ENCODE measurements at places on chromosomes 4 and X. TPM values are rescaled to one million over a fixed set of nuclear protein-coding genes. Genes with fewer than 3 reads are reported as not detected.
A peak's percentile ranks its signal among the peaks of the same experiment; 100 is the strongest.

GRCh38 chrX:72205706-72206105 is 24.1 kb downstream of the PIN4 start:
- DNase-seq, result no peak

GRCh38 chrX:10617999-10618351 is 2.4 kb downstream of the MID1 start:
- no peak for DNase-seq

GRCh38 chr4:167032871-167033270 is 201.4 kb downstream of the SPOCK3 start:
- DNase-seq, result no peak

DNA sequence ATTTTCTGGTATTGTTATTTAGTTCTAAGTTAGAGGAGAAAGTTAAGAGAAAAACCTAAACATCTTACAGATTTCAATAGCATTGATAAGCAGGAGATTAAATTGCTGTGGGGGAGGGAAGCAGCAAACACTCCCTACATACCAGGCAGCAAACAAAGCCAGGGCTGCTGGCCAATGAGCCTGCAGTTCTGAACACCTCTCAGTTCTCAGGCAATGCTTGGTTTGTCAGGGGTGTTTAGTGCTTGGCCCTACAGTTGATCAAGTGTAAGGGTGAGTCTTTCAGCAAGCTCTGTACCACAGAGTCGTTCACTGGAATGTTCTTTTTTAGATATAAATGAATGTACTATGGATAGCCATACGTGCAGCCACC is 38.6 kb downstream of the EGFL6 start:
- no peak for DNase-seq

DNA sequence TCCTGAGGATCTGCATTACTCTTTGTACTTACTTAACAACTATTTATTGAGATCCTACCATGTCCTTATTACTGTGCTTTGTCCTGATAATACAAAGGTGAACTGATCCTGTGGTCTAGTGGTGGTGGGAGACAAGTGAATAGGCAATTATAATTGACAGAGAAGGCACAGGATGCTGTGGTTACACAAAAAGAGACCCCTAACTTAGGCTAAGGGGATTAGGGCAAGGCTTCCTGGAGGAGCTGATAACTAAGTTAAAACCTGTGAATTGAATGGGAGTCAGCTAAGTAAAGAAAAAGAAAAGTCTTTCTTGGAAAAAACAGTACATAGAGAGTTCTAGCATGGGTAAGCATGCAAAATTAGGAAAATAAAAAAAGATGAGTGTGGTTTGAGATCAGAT is 164.4 kb downstream of the LARP7 start:
- DNase-seq, result no peak

DNA sequence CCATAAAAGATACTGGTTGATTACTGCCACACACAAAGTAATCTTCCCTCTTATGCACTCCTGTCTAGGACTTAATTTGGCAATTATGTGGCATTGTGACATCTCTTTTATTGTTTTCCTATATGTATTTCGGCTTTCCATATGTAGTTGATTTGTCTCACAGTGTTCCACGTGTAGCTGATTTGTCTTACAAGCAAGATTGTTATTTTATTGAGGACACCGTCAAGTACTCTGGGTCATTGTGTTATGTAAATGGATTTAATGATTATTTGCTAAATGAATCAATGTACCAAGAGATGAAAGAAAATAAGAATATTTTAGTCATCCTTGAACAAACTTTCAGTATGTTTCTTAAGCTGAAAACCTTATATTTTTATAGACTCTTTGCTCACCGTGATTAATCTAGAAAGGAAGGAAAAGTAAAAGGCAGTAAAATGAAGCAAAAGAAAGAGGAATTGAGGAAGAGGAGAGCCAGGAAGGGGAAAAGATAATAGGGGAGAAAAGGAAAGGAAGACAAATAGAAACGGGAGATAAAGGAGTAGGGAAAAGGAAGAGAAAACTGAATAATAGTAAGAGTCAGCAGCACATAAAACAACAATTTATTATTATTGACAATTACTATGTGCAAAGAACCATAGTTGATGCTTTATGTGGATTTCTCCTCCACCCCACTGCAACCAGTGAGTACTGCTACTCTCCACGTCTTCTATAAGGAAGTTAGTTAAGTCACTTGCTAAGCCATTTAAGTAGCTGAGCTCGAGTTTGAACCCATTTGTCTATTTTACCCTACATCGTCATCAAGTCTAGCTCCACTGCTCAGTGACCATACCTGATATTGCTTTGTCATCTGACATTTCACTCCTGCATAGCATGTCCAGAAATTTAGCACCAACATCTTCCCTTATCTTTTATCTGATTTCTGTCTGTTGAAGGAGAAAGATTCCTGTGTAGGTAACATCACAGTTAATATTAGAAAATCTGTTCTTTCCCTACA is 336.5 kb downstream of the BMPR1B start:
- DNase-seq, result no peak

DNA sequence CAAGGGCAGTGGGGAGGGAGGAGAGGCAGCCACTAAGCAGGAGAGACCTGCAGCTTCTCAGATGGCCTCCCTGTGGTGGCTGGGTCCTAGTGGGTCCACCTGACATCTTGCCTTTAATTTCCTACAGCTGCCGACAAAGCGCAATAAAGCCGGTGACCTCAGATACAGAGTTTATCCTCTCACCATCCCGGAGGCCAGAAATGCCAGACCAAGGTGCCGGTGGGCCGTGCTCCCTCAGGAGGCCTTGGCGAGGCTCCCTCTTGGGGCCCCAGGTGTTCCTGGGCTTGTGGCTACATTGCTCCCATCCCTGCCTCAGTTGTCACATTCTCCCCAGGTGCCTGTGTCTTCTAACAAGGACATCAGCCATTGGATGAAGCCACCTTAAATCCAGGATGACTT is 103.0 kb downstream of the ADRA2C start:
- no peak for DNase-seq

- no peak for DNase-seq
These were observed 51.6 kb downstream of the PTCHD1 start for GRCh38 chrX:23386260-23386659.

GRCh38 chr4:111475001-111475400 is 670.3 kb upstream of the FAM241A start:
- no peak for DNase-seq

DNA sequence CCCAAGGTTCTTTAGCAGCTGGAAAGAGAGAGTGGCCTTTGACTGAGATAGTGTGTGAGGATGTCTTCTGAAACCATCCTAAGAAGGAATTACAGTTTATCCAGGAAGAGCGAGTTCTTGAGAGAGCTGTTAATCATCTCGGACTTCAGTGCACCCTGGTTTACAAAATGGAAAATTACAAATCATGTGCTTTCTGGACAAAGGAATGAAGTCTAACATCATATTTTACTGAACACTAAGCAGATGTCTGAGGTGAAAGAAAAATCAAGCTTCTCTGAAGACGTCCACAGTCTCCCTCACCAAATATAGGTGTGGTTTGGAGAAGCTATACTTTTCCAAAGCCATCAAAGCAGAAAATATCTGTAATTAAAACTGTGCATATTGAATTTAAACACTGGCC is 30.8 kb upstream of the CYP2U1 start:
- DNase-seq, result no peak

- DNase-seq, result no peak
These were observed 102.1 kb downstream of the CPZ start for GRCh38 chr4:8694651-8695151.

DNA sequence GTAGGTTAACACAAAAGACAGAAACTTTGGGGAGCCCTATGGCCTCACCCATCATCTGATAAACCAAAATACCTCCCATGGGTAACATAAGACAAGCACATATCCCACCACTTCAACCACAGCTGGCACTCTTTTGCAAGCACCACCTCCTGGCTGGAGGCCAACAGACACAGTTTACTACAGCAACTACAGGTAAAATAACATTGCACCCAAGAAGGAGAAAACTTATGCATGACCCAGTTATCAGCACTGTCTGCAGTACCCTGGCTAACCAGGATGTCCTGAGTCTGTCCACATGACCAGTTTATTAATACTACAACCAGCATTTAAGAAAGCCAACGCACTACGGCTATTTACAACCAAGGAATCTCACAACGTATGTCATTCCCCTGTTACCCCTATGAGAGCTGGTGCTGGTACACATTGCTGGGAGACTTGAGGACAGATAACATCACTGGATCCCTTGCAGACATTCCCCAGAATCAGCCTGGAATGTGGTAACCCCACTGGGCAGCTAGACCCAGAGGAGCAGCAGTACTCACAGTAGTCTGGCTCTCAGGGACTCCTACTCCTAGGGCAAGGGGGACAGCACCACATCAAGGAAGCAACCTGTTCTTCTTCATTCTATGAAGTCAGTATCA is 32.0 kb downstream of the ELF2 start:
- DNase-seq, result no peak

DNA sequence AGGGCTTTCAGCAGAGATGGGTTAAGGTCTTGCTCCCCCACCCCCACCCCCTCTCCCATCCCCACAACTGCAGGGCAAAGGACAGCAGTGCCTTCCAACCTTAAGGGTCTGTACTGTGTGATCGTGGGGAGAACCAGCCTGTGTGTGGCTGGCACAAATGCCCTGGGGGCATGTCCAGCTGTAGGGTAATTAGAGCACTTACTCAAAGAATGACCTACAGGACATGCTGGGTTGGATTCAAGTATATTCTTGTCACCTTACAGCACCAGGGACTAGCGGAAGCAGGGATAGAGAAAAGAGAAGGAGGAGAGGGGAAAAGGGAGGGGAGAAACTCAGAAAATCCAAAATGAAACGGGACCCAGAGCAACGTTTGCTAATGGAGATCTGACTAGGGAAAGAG is 191.3 kb upstream of the GATB start:
- no peak for DNase-seq

DNA sequence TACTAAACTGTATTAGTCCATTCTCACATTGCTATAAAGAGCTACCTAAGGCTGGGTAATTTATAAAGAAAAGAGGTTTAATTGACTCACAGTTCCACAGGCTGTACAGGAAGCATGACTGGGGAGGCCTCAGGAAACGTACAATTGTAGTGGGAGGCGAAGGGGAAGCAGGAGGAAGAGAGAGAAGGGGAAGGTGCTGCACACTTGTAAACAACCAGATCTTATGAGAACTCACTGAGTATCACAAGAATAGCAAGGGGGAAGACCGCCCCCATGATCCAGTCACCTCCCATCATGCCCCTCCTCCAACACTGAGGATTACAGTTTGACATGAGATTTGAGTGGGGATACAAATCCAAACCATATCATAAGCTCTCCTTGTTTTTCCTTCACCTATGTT is 40.9 kb downstream of the RPA4 start:
- DNase-seq, result no peak

GRCh38 chr4:30903502-30904214 is 183.5 kb downstream of the PCDH7 start:
- no peak for DNase-seq

DNA sequence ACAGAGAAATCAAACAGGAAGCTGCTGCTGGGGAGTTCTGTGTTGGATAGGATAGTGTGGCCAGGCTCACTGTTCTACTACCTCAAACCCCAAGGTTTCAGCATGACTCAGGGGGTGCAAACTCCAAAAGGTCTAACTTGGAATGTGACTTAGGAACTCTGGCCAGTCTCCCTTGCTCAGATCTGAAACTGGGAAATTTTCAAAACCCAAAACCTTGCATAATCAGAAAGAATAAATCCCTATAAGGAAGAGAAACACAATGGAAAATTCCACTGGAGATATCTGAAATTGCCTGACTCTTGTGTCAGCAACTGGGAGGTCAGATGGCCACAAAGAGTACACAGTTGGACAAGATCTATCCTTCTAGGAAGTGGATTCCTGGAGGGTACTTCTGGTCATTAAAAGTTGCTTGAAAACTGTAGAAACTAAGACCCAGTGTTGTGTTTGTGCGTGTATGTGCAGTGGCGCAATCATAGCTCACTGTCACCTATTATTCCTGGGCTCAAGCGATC is 58.0 kb downstream of the PPEF2 start:
- peak; percentile 25 for DNase-seq

DNA sequence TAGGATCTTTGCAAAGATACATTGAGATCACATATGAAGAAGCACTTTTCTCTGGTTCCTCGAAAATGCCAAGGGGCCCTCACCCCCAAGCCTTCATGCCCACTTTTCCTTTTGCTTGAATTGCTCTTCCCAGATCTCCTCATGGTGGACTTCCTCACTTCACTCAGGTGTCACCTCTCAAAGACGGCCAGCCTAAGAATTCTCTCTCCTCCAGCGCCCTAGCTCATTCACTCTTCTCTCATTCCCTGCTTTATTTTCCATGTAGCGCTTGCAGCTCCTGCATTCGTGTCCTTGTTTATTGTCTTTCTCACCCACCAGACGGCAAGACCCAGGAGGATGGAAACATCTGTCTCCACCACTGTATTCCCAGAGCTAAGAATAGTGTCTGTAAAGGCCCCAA is 32.9 kb downstream of the CCKAR start:
- no peak for DNase-seq

- DNase-seq, result no peak
These were observed 156.5 kb downstream of the WDFY3 start for GRCh38 chr4:84809946-84810345.

GRCh38 chr4:80104927-80105326 is 31.9 kb upstream of the ANTXR2 start:
- DNase-seq, result peak; percentile 27

DNA sequence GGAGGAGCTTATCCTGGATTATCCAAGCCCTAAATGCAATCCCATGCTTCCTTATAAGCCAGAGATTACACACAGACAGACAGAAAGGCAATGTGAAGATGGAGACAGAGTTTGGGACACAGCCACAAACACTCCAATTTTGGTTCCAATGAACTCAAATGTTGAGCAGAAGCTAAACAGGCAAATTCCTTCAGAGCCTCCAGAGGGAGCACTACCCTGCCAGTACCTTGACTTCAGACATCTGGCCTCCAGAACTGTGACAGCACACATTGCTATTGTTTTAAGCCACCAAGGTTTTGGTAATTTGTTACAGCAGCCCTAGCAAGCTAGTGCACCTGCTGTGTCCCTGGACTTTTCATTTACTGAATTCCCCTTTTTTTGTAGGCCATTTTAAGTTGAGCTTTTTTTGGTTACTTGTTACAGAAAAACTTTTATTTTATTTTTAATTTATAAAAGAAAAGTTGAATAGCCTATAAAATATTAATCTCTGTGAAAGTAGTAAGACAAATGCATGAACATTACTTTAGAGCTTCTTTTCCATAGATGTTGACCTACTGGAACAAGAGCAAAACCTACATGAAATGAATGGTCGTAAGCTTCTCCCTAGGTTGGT is 33.4 kb upstream of the SRD5A3 start:
- peak; percentile 38 for DNase-seq

Gene SMR3B
- not detected for total RNA-seq

Gene POU4F2
- not detected for total RNA-seq

Gene HSFX2
- 0.83 TPM for total RNA-seq

Gene RXFP1
- total RNA-seq, result 0.55 TPM

Gene RGS12
- 47.1 TPM for total RNA-seq

Gene TXK
- 0.86 TPM for total RNA-seq

Gene HS3ST1
- total RNA-seq, result 41.1 TPM

Gene TIGD4
- 0.92 TPM for total RNA-seq

Gene BEND2
- not detected for total RNA-seq

Gene ETFDH
- 30.5 TPM for total RNA-seq

Gene MAGEC2
- total RNA-seq, result not detected

Gene CAMK2D
- total RNA-seq, result 61.0 TPM

Gene PLK4
- total RNA-seq, result 2.3 TPM

Gene GAGE1
- total RNA-seq, result 0.49 TPM

Gene UGT2B11
- 26.2 TPM for total RNA-seq
